Skin of body (tissue), 3 donors: ENCODE measurements at places on chromosomes 7 and 10.

- no peak for DNase-seq
Measured at GRCh38 chr7:26101361-26102151, 50.4 kb upstream of the NFE2L3 start.

DNA sequence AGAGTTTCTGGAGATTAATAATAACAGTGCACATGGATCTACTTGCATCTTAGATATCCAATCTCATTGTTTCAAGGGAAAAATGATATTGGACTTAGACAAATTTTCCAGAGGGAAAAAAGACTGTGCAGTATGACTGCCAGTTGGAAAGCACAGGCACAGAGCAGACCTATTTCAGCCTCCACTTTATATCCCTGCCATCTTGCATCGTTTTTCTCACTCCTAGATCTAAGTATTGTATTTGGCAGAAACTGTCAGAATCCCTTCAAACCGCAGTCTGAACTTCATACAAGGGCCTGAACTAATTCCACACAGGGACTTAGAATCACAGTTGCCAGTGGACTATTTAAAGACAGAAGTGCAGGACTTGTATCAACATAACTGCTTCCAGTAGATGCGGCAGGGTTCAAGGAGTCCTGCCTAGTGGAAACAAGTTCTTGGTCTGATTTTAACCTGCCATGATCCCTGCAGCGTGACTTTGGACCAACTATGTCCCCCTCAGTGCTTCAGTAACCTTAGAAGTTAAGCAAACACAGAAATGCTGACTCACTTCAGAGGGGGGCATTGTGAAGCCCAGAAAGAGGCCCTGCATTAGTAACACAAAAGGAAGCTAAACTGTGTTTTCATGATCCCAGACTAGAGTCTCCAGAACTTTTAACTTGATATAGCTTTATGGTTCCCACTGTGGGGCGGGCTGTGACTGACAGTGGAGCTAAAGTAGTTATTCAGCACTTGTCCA, 95.7 kb upstream of the PALS2 start:
- peak; percentile 39 for DNase-seq

DNA sequence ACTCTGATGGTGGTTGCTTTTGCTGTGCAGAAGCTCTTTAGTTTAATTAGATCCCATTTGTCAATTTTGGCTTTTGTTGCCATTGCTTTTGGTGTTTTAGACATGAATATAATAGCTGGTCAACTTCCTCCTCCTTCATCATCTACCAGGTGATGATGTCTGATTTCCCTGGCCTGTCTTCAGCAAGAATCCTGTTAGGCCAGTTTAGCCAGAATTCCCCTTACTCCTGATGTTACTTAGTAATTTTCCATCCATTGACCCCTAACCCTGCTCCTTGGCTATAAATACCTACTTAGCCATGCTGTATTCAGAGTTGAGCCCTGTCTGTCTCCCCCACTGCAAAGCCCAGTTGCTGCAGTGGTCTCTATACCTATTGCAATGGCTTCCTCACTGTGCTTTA, 91.4 kb downstream of the ZNF777 start:
- no peak for DNase-seq

GRCh38 chr7:102916426-102916825, 3.6 kb downstream of the LRRC17 start:
- DNase-seq, result no peak

DNA sequence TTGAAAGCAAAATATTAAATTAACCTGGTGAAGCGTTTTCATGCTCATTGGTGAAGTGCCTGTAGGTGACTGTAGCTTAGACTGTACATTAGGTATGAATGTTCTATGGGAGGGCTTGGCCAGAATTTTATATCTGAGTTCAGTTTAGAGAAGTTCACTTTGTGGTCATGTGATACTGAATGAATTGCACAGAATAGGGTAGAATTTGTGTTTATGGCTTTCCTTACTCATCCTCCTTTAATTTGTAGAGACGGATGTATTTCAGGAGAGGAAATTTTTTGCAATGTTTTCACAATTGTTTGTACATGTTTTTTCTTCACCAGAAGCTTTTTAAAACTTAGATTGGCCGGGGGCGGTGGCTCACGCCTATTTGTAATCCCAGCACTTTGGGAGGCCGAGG, 32.3 kb downstream of the REEP3 start:
- no peak for DNase-seq

- peak; percentile 73 for DNase-seq
Measured at GRCh38 chr10:28676968-28677887, at the start of gene BAMBI. Gene BAMBI, plus strand, starts transcription at chr10:28677521. Its CDS starts 377 bp downstream, at chr10:28677898.

DNA sequence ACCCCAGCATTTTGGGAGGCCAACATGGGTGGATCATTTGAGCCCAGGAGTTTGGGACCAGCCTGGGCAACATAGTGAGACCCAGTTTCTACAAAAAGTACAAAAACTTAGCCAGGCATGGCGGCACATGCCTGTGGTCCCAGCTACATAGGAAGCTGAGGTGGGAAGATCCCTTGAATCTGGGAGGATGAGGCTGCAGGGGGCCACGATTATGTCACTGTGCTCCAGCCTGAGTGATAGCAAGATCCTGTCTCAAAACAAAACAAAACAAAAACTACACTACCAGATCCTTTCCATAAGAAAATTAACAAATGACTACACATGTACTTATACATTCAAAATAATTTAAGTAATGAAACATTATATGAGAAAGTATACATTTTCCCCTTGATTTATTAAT, 116.4 kb upstream of the KLF6 start:
- no peak for DNase-seq

DNA sequence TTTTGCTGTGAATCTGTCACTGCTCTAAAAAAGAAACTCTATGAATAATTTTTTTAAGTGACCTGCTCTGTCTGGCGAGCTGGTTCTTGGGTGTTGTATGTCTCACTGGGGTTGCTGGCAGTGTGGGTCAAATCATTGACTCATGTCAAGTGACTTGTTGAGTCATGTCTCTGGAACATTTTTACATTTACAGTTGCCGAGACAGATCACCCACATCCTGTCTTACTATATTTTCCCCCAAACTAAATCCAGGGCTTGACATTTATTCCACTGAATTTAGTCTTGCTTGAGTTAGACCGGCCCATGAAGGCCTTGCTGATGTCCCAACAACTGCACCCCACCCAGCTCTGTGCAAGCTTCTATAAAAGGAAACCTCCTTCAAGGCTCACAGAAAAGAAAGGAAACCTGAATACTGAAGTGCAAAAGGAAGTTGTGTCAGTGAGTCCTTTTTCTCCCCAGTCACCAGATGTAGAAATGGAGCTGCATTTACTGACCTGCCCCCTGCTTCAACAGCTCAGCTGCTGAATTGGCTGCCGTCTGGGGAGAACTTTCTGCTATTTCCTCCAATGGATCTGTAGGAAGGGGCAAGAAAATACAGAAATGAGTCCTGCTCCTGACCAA, 290.3 kb downstream of the TNS3 start:
- no peak for DNase-seq

DNA sequence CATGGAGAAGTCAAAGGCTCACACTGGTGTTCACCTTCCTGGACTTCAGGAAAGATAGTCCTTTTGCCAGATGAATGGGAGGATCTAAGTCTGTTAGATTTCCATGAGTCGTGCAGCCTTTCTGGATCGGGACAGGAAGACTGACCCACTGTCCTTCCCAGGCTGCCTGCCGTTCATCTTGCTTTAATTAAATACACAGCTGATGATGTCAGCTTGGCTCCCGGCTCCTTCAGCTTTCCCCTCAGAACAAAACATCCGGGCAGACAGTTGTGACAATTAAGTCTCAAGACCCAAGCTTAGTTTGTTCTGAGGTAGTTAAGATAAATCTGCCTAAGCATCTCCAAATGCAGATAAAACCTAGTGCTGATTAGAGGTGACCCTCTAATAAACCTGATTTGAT, 58.6 kb downstream of the AUTS2 start:
- peak; percentile 48 for DNase-seq

DNA sequence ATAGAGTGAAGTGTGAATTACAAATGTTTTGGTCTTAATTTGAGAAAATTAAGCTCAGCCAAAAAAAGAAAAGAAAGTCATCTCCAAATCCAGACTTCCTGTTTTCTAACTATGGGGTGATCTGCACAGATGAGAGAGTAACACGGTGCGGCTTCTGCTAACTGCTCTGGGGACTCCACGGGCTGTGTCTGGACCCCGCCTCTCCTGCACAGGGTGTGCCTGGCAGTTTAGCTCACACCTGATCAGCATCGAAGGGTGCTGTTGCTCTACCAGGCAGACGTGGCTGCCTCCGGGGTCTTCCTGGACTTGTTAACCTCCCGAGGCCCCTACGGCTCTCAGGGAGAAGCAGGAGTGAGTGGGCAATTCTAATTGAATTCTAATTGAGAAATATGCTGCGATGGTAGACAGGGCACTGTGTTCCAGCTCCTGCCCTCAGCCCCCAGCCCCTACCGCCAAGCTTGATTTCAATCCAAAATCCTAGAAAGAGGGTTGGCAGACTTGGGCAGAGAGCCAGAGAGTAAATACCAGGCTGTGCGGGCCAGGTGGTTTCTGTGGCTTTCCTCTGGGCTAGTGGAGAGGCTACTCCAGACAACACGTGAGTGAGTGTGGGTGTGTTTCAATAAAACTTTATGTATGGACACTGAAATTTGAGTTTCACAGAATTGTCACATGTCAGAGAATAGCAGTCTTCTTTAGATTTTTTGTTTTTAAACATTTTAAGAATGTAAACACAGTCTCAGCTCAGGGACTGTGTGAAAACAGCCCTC, 13.4 kb downstream of the SHH start:
- DNase-seq, result no peak

GRCh38 chr10:100355086-100355485, 8.1 kb downstream of the SCD start:
- DNase-seq, result no peak

GRCh38 chr10:112247791-112248190, 35.4 kb upstream of the TECTB start:
- no peak for DNase-seq

DNA sequence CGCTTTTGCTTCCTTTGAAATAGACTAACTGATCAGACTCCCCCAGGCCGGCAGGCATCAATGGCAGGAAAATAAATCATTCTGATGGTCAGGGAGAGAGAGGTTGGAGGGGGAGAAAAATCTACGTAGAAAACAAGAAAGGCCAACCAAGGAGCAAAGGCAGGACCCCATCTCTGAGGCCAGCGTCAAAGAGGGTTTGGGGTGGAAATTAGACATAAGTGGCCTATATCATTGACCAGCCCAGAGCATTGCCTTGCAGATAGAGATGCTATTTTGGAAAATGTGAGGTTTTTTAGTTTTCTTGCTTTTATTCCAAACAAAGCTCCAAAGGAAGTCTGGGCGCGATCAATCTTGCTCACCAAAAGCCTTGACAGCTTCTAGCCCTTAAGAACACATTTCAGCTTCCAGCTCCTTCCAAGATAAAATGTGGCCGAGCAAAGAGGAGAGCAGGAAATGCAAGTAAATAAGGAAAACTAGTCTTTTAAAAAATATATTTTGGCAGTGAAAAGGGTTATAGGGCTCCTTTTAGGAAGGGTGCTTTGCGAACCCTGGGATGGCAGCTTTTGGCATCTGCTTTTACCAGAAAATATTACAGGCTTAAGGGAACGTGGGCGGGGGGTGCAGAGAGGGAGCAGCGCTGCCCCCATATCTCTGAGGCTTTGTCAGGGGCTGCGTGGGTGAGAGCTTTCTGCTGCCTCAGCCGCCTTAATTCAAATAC, 2.0 kb upstream of the HOXA2 start:
- DNase-seq, result no peak

DNA sequence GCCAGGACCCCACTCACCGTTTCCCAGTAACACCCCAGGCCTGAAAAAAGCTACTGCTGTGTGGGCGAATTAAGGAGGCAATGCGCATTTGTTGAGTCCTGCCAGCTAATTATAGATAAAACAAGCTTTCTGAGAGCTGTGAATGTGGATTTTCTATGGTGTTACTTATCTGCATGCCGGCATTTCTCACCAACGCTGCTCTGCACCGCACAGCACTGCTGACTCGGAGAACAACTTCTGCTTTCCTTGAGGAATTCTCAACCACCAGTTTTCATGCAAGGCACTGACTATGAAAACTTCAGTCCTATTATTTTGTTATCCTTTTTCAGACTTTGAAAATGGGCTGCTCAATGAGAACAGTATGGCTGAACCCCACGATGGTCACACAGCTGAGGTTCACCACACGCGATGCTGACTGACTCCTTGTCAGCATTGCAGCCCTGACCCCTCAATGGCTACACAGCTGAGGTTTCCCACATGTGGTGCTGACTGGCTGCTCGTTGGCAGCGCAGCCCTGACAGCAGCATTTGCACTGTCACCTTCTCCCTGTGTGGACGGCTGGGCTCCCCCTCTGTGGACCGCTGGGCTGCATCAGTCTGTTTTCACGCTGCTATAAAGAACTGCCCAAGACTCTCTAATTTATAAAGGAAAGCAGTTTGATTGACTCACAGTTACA, 190.6 kb downstream of the DIP2C start:
- DNase-seq, result no peak

DNA sequence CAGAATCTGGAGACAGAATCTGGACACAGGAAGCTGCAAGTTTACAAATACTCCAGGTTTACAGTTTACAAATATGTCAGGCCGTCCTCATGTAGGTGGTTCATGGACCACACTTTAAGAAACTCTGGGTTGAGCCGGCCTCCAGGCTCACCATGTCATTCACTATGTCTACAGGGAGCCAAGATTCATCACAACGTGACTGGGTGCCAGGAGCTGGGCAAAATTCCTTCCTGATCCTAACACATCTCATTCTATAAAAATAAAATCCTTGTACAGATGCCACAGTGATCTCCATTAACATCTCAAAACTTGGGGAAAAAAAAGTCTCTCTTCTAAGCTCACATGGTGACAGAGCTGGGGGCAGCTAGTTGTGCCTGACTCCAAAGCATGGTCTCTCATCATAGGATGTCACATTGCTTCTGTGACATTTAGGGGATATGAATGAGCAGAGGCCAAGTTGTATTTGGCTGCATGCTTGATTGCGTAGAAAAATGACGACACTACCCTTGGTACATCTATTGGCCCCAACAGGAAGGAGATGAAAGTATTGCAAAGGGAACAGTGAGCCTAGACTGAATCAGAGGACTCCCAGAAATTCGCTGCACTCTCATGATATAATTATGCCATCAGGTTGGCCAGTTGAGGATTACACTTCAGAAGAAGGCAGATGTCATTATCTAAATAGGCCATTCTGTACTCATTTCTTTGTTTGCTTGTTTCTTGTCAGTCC, 35.9 kb downstream of the MTURN start:
- no peak for DNase-seq

- no peak for DNase-seq
Measured at GRCh38 chr10:119022846-119023552, 6.5 kb upstream of the NANOS1 start.

DNA sequence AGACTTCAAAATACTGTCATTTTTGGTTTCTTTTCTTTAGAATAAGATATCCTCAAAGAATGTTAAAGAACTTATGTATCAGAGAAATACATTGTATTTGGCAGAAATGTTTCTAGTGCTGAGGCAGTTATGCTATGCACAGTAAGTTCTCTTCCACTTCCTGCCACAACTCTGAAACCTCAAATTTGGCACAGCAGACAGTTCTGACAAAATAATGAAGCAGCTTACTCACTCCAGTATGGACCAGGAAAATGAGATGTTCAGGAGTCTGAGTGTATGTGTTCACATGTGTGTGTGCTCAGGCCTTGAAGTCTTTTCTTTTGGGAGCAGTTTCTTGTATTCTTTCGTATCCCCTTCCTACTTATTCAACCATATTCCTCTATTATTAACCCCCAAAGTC, 197.0 kb upstream of the AGK start:
- no peak for DNase-seq

GRCh38 chr7:19143881-19144574, 1.2 kb downstream of the FERD3L start:
- DNase-seq, result no peak
